ENCODE measurements at places on chromosomes 16 and 17.

DNA sequence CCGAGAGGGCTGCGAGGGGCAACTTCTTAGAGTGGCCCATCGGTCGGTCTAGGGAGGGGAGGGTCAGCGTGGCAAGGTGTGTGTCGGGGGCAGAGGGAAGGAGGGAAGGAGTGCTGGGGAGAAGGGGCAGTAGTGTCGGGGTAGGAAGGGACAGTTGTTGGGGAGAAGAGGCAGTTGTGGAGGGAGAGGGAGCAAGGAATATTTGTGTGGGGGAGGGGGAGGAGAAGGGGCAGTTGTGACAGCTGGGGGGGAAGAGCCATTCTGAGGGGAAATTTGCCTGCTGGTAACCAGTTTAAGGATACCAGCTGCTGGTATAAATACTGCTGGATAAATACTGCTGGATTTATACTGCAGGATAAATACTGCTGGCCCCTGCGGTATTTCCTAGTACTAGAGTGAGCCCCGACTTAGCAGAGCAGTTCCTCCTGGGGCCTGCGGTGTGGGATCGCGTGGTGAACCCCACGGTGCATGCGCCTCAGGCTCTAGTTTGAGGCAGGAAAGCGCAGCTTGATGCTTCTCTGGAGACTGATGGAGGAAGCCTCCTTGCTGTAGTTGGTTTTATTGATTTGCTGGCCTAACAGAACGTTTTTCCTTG lies 309 bp downstream of the DNAH2 start:
- no peak for DNase-seq

GRCh38 chr17:62867303-62867702 lies 59.2 kb upstream of the MARCHF10 start:
- DNase-seq = no peak

DNA sequence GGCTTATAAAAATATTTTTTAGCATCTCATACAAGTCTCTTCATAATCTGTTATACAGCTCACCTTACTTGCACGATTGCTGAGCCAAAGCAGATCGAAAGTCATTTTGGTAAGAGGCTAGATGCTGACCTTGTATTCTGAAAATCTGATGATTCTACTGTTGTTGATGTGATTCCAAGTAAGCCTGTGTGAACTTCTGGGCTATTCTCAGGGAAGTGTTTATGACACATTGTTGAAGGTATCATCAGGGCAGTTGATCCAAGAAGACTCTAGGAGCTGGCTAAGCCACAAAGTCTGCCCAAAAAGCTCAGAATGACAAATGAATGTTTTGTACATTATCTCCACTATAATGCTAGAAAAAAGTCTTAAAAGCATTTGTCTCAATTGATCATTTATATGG lies 16.0 kb downstream of the OMG start:
- no peak for DNase-seq

- no peak for DNase-seq
Measured at GRCh38 chr16:27539636-27540035, 10.1 kb downstream of the GTF3C1 start.

DNA sequence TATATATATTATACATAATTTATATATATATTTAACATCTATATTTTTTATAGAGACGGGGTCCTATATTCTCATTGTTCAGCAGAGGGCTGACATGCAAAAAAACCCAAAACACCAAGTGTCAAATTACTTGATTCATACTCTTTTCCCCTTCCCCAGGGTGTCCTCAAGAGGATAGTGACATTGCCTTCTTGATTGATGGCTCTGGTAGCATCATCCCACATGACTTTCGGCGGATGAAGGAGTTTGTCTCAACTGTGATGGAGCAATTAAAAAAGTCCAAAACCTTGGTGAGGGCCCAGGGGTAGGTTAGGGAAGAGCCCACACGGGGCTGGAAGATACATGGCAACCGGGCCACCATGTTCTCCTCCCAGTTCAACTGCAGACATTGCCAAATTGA lies 11.0 kb downstream of the ITGAM start:
- no peak for DNase-seq

- no peak for DNase-seq
Measured at GRCh38 chr16:71971571-71971970, 28.6 kb downstream of the PKD1L3 start.

DNA sequence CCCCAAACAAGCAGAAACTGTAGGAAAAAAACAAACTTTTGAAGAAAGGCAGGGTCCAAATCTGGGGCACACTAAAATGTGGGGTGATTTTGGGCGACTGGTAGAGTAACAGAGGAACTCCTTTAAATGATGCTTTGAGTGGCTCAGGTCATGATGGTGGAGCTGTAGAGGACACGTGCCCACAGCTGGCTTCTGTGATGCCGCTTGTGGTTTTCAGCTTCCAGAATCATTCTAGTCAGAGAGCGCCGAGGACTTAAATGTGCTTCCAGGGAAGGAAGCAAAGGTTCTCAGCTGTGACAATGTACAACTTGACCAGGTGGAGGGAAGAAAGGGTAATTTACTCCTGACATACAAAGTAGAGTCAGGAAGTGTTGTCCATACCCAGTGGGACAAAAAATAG lies 162.4 kb downstream of the LGALS9B start:
- no peak for DNase-seq

- no peak for DNase-seq
Measured at GRCh38 chr16:10966129-10966528, 21.8 kb downstream of the CLEC16A start.

DNA sequence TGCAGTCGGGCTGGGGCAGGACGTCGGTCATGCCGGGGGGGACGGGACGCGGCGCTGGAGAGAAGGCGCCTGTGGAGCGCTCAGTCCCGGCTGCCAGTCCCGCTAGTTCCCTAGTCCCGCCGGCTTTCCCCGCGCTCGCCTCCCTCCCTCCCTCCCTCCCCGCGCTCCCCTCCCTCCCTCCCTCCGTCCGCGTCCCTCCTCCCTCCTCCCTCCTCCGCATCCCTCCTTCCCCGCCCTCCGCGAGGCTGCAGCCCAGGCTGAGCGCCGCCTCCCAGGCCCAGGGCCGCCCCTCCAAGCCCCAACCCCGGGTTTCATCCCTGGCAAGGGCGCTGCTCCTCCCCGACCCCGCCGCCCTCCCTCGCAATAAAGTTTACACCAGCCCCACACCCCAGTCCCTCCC lies 34.8 kb downstream of the TIMM22 start:
- peak; percentile 53 for DNase-seq

- DNase-seq = no peak
Measured at GRCh38 chr16:84577034-84577803, 40.7 kb downstream of the COTL1 start.

DNA sequence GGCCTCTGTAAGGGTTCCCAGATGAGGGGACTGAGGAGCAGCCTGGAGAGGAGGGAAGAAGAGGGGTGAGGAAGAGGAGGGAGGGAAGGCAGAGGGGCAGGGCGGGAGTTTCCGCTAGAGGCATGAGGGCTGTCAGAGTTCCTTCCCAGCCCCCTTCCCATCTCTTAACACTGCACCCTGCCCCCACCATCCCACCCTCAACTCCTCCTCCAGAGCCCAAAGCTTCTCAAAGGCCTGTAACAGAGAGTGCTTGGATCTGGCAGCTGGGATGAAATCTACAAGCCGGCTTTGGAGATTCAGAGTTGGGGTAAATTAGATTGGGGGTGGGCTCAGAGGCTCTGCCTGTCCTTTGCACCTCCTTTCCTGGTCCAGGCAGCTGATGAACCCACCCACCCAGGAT lies 57.3 kb upstream of the DLX4 start:
- DNase-seq = no peak

DNA sequence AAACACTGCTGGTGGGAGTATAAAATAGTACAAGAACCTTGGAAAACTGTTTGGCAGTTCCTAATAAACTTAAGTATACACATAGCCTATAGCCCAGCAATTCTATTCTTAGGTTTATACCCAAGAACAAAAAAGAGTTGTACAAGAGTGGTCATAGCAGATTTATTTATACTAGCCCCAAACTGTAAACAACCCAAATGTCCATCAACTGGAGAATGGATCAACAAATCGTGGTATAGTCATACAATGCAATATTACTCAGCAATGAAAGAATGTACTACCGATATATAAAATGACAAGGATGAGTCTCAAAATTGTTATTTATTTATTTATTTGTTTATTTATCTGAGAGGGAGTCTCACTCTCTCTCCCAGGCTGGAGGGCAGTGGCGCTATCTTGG lies 23.1 kb downstream of the GNGT2 start:
- DNase-seq = no peak

- peak; percentile 40 for DNase-seq
Measured at GRCh38 chr17:81470944-81471817, 41.4 kb downstream of the ACTG1 start.

- no peak for DNase-seq
Measured at GRCh38 chr17:47274319-47275069, 20.9 kb downstream of the ITGB3 start.

DNA sequence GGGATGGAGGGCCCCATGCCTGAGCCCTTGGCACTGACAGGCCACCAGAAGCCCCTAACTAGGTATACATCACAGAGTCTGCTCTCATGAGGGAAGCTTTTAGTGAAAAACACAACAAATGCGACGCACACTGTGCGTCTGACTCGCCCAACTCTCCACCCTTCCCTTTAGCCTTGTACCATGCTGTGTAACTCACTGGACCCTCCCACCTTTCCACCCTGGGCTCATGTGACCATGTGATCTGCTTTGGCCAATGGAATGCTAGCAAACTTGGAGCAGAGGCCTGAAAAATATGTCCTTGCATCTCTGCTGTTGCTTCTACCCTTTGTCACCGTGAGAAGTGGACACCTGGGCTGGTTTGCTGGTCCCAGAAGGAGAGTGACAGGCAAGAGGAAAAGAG lies 21.6 kb downstream of the TK2 start:
- DNase-seq = no peak

GRCh38 chr17:50893183-50893993 lies 27.2 kb upstream of the TOB1 start:
- DNase-seq = no peak

- DNase-seq = no peak
Measured at GRCh38 chr16:22353933-22354541, 20.4 kb downstream of the CDR2 start.

- peak; percentile 37 for DNase-seq
Measured at GRCh38 chr17:44558334-44558709, 1.0 kb downstream of the FZD2 start.

- DNase-seq = peak; percentile 34
Measured at GRCh38 chr17:13888056-13888609, 181.2 kb upstream of the COX10 start.

DNA sequence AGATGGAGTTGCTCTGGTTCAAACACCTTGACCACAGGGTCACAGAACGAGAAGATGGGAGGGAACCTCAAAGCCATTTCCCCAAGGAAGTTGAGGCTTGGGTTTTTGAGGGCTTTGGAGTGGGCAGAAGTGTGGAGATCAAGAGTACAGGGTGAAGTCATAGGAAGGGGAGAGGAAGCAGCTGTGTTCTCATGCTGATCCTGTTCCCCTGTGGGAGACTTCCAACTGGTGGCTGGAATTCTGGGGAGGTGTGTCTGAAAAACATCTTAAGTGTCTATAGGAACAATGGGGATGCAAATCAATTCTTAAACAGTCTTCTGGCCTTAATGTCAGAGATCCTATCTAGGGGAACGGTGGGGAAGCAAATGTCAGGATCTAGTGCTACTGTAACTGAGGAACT lies 38.8 kb upstream of the HSBP1 start:
- DNase-seq = no peak

GRCh38 chr16:18959031-18959505 lies 24.7 kb upstream of the TMC7 start:
- DNase-seq = peak; percentile 21

- DNase-seq = no peak
Measured at GRCh38 chr16:69107316-69107962, 2.0 kb downstream of the HAS3 start.

GRCh38 chr17:78172249-78173051 lies 4.1 kb downstream of the SYNGR2 start:
- no peak for DNase-seq

DNA sequence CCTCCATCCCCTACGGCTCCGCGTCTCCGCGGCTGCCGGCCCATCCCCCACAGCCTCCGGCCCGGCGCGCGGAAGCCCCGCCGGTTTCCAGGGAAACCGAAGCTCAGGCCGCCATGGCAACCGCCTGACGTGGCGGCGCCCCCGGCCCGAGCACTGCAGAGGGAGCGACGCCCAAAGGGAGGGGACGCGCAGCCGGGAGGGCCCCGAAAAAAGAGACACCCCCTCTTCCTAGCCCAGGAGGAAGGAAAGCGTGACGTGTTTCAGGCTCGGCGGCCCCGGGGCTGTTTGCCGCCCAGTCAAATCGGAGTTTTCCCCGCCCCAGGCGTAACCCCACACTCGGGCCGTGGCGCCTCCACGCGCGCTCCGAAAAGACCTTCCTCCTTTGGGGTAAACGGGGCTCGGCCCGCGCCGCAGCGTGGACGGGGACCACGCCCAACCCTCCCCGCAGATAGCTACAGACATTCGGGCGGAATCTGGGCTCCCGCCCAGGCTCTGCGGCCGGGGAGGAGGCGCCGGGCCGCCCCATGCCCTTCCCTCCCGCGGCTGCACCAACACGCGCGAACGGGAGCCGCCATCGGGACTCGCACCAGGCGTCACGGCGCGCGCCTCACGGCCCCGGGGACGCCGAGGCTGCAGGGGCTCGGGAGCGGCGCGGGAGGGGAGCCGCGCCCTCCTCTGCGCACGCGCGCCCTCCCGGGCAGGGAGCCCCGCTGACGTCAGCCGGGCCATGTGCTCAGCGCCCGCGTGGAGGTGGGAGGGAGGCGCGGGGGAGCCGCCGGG lies 7.5 kb downstream of the MNT start:
- peak; percentile 92 for DNase-seq

- DNase-seq = no peak
Measured at GRCh38 chr17:31147507-31148202, 52.9 kb downstream of the NF1 start.

DNA sequence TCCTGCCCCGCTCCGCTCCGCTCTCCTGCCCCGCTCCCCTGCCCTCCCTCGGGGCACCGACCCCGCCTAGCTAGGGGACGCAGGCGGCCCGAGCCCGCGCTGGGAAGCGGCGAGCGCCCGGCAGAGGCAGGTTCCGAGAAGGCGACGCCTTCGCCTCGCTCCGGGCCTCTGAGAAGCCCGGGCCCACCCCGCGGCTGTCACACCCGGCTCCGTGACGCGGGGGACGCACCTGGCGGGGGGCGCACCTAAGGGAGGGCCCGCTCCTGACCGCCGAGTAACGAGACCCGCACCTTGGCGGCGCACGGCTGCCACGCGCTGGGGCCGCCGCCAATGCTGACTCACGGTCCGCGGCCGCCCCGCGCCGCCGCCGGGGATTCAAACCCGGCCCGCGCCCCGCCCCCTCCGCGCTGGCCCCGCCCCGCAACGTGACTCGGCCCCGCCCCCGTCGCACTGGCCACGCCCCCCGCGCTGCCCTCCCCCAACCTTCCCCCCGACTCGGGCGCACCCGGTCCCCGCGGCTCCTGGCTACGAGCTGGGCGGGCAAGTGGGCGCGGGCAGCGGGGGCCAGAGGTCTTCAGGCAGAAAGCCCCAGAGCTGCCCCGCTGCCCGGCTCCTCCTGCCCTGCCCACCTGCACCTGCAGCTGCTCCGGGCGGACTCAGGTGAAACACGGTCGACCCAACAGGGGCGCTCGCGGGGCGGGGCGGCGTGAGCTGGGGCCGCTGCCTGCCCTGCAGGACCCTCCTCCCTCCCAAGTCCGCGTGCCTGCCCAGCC lies 27.8 kb downstream of the GNPTG start:
- DNase-seq = peak; percentile 62

GRCh38 chr16:78976212-78976611 lies 624.3 kb downstream of the MAF start:
- no peak for DNase-seq

All from fibroblast of skin of scalp (primary cell).